Caki2 (cell line): ENCODE measurements at places on chromosomes 5 and 9.

- DNase-seq = no peak
These were observed 132.7 kb downstream of the PDE8B start for GRCh38 chr5:77343165-77343564.

- DNase-seq = peak; percentile 96
These were observed at the start of gene ARHGAP26 for GRCh38 chr5:142769793-142770649. Gene ARHGAP26 (plus strand): TSS chr5:142770377. CDS start chr5:142770762, 385 bp downstream.

- no peak for DNase-seq
These were observed 137.1 kb downstream of the GABBR2 start for GRCh38 chr9:98571643-98572042.

DNA sequence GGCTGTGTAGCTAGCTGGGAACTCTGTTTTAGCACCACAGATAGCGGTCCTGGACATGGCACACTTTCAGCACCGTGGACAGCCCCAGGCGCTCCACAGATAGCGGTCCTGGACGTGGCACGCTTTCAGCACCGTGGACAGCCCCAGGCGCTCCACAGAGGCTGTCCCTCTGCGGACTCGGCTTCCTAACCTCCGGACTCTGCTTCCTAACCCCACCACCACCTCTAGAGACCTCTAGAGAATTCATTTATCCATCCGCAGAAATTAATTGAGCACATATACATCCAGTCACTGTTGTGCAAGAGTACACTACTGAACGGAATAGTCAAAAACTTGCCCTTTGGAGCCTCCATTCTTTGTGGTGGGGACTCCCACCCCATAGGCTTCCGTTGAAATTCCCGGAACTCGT lies 27.4 kb downstream of the UNC5A start:
- DNase-seq = peak; percentile 75

DNA sequence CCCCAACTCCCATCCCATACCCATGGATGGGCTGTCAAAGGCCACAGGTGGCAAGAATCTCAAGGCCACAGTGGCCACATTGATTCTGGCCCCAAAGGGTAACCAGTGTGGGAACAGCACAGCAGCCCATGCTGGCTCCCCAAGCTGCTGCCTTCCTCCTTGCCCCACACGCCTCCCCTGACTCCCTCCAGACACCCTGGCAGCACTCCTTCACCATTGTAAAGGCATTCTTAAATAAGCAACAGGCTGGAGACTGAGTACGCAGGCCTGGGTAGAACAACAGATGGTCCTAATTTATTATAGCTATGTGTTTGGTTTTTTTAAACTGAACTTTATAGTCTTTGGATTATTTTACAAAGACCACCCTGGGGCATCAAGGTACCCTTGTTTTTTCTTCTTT lies 158.8 kb downstream of the TSSK1B start:
- no peak for DNase-seq

- peak; percentile 67 for DNase-seq
These were observed 317.7 kb downstream of the PDE4D start for GRCh38 chr5:59575648-59576445.

- no peak for DNase-seq
These were observed 375.8 kb downstream of the RAB3C start for GRCh38 chr5:58958701-58959100.

GRCh38 chr5:15929611-15930263 lies 249.9 kb downstream of the MARCHF11 start:
- no peak for DNase-seq

GRCh38 chr9:112069318-112070169 lies 105.6 kb downstream of the SUSD1 start:
- DNase-seq = no peak

- DNase-seq = no peak
These were observed 77.6 kb upstream of the ADRA1B start for GRCh38 chr5:159838551-159839222.

DNA sequence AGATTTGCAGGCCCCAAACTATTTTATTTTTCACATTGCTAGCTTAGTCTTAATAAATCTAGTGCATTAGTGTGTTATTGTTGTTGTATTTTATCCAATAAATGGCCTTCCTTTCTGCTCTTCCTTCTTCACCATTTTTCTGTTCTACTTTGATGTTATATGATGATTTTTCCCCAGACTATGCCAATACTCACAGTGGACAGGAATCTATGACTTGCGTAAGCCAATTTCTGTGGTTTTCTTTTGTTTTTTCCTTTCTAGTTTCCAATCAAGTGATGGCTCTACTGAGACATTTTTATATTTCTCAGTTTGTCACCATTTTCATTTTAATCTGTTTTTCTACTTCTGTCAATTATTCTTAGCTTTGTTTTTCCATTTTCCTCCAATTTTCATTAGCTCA lies 106.8 kb upstream of the FBXL7 start:
- no peak for DNase-seq

DNA sequence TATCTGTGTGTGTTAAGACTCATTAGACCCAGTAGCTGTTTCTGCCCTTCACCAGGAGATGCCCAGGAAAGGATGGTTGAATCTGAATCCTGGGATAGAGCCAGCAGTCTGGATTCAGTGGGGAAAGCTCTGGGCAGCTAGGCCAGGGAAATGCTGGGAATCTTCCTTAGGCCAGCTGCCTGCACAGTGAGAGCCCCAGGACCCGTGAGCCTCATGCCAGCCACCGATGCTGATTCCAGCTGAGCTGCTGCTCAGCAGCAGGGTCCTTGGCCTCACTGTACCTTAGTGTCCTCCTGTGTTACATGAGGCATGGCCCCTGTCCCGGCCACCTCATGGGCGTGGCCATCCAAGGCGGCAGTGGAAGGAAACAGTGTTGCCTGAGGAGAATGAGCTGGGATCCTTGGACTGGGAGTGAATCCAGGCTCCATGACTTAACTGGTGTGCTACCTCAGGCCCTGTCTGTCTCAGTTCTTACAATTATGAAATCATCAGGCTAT lies 87.1 kb downstream of the AMBP start:
- DNase-seq = peak; percentile 54

DNA sequence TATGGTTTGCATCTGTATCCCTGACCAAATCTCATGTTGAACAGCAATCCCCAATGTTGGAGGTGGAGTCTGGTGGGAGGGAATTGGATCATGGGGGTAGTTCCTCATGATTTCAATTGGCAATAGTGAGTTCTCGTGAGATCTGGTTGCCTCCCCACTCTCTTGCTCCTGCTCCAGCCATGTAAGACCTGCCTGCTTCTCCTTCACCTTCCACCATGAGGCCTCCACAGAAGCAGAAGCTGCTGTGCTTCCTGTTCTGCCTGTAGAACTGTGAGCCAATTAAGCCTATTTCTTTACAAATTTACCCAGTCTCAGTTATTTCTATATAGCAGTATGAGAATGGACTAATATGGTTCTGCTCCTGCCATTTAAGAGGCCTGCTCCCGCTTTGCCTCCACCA lies 32.9 kb downstream of the SCAI start:
- DNase-seq = no peak

- DNase-seq = no peak
These were observed 53.8 kb downstream of the NFIB start for GRCh38 chr9:14260101-14260500.

DNA sequence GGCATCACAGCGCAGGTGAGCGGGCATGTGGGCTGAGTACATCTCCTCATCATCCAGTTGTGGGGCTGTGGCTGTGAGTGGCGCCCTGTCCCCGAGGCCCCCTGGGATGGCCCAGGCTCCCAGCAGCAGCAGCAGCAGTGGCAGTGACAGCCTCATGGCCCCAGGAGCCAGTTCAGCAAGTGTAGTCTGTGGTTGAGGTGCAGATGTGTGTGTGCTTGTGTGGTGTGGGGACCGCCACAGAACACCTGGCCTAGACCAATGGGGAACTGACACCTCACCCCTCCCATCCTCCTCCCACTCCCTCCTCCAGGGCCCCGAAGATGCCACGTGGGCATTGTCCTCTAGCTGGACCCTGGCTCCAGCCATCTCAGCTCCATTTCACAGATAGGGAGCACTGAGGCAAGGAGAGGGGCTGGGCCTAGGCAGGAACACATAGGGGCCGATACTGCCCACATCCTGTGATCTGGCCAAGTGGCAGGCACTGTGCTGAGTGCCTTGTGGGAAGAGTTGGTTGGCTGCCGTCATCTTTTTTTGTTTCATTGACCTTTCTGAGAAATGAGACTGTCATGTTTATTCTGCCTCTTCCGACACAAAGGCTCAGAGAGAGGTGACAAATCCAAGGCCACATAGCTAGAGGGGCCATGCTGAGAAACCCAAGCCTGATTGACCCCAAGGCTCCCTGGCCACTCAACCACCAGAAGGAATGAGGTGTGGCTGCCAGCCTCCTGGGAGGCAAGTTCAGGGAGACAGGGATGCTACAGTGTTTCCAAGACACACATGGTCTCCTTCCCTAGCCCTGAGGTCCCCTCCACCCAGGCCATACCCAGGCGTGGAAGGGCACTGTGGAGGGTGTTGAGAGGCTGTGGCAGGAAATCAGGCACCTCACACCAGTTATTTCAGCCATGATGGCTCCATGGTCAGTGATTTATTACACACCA lies at the start of gene MZB1:
Gene MZB1, minus strand, starts transcription at position 213 of the 938 bp plus-strand sequence. Its CDS starts 57 bp downstream, at position 156.
- no peak for DNase-seq
